ENCODE measurements at places on chromosomes 4 and X.

DNA sequence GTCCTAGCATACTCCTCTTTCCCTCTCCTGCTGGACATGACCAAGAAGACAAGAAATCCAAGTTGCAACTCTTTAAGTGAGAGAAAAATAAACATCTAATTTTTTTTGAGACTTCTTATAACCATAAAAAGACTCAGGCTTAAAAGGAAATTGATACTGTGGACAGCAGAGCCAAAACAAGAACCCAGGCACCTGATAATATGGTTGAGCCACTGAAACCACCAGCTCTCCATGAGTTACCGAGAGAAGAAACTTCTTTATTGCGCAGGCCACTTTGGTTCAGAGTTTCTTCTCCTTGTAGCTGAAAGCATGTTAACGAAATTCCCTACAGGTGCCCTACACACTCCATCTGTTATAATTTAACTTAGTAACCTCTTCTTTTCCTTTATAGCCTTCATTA is 11.3 kb upstream of the SPCS3 start:
- no peak for DNase-seq

DNA sequence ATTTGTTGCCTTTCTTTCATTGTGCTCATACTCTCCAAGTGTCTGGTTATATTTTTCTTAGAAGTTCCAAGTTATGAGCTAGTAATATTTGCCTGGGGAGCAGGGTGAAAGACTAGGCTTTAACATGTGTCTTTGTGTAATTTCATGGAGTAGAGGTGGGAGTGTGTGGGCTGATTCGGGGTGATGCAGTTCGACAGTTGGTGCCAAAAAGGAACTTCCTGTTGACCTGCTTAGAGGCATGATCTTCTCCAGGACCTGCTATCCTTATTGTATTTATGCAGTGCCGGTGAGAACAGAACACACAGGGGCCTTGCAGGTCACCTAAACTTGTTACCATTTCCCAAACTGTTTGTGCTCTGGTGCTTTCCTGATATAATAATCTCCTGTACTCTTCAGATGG is 21.2 kb downstream of the USP53 start:
- DNase-seq = no peak

- no peak for DNase-seq
Measured at GRCh38 chrX:40530509-40530908, 50.3 kb upstream of the ATP6AP2 start.

GRCh38 chr4:47553329-47554125 is 68.5 kb downstream of the ATP10D start:
- DNase-seq = no peak

DNA sequence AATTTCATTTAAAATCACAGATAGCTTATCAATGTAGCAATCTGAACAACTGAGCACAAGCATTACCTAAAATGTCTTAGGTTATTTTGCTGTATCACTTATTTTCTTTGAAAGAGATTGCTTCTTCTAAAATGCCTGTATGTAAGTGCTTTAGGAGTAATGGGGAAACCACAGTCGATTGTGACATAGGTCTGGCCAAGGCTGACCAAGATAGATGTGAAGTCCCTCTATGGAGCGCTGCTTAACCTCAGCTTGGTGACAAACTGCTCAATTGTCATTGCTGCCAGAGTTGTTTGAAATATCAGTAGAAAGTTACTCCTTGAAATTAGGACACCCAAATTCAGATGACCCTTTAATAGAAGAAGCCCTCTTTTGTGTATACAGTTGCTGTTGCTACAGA is 401.9 kb upstream of the NDST4 start:
- DNase-seq = no peak

All from stimulated activated CD4-positive, alpha-beta T cell treated with anti-CD3 and anti-CD28 coated beads, Interleukin-15, amount 100 ng/mL, for 1 hour (primary cell).